ENCODE measurements at places on chromosomes 3 and 15. TPM values are rescaled to one million over a fixed set of nuclear protein-coding genes. Genes with fewer than 3 reads are reported as not detected.

GRCh38 chr3:61872077-61872706 is 310.8 kb downstream of the PTPRG start:
- no peak for DNase-seq

DNA sequence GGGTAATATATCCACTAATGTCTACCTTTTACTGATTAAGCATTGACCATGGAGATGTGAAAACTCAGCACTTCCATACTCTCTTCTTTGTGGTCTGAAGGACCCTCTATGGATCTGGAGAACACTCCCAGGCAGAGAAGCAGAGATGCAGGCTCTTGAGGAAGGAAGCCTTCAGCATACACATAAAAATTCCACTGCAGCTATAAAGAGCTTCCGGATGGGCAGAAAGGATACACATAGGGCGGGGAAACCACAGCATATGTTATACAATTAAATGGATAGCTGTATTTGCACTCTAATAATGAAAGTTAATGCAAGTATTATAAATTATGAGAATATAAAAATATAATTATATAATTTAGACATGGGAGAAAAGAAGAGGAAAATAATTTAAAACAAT is 1258.2 kb upstream of the ALCAM start:
- DNase-seq = no peak

DNA sequence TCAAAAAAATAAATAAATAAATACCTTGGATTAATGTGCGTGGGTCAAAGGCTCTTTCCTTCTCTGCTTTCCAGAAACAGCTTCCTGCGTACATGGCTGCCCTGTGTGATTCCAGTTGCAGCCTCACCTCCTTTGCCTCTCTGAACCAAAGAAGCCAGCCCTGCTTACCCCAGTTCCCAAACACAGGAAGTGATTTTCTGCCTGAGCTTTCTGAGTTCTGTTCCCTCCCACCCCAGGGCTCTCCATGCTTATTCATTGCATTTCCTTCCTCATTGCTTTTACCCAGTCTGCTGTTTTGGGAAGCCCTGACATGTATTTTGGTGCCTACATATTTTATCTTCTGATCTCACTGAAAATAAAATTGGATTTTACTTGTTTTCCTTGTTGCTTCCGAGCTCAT is 15.4 kb downstream of the ZSCAN2 start:
- DNase-seq = no peak

- no peak for DNase-seq
These were observed 685.1 kb downstream of the SI start for GRCh38 chr3:164393171-164393570.

DNA sequence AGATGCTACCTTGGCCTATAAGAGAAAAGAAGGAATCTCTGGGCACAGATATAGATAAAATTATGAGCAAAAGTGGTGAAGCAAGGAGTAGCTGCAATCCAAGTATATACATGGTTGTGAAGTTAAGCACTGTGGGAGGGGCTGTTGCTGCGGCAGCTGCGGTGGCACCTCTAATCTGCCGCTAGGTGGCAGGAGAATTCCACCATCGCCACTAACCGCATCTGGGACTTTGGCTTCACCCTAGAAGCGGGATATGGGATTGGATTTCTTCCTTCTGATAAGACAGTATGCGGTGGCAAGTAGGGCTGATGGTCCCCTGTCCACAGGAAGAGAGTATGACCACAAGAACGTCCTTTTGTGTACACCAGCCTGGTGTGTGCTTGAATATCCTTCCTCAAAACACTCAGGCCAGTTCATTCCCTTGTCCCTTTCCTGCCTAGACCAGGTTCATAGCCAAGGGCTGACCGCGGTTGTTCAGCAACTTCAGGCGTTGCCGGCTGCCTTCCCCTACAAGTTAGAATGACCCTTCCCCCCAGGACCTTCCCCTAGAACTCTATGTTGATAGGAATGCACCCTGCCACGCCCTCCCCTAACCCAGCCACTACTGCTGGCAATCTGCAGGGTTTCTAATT is 5.1 kb downstream of the MAGEL2 start:
- DNase-seq = no peak

GRCh38 chr3:167773584-167773983 is 38.1 kb downstream of the SERPINI1 start:
- DNase-seq = no peak

DNA sequence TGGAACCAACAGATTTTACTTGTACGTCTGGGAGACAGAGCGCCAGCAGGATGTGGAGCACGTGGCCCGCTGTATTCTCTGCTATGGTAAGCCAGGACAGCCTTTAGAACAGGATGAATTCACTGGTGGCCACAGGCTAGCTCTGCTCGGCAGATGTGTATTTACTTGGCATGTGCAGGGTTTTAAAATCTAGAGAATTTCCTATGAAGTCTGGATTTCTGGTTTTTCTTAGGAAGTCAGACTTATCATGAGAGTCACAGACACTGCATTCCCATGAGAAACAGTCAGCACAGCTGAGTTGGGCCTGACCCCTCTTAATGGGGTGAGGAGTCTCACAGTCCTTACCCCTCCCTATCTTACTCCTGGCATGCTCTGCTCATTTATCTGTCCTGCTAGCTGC is 84.6 kb upstream of the COL6A5 start:
- DNase-seq = no peak

DNA sequence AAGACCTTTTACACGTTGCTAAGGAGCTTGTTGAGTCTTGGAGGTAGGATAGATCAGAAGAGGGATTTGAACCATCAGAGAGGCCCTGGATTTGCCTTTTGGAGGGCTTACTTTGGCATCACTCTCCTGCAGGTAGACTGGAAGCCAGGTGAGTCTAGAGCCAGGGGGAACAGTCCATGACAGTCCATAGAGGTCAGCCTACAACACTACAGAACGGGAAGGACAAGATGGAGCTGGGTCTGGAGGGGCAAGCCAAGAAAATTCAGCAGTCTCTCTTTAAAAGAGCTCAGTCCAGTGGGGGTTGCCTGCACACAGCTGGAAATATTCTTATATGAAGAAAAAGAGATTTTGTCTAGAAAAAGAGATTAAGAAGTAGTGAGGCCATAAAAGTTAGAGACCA is 60.7 kb downstream of the HHLA2 start:
- no peak for DNase-seq

DNA sequence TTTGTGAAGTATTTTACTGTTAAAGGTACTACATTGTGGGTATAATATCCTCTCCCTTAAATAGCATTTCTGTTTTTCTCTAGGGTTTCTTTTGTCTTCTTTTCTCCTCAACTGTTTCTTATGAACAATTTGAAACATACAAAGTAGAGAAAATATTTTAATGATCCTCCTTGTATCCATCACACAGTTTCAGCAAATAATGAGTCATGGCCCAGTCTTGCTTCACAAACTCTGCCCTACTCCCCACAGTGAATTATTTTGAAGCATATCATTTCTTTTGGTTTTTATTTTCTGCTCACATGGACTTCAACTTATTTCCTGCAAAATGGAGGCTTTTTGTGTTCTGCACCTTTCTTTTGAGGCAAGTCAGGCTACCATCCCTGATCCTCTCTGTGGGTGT is 6.1 kb upstream of the SCAANT1 start:
- no peak for DNase-seq

DNA sequence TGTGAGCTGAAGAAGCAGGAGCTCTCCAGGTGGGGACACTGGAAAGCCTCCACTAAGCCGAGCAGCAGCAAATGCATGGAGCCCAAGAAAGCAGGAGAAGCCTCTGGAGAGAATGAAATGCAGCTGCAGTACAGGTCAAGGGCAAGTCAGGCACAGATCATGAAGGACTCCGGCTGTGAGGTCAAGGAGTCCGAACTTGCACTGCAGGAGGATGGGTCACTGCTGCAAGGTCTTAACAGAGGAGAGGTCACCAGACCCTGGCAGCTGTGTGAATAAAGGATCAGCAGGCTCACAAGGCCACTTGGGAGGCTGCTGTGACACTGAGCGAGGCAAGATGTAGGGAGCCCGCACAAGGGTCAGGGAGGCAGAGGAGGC is 24.7 kb upstream of the SLC41A3 start:
- DNase-seq = no peak

DNA sequence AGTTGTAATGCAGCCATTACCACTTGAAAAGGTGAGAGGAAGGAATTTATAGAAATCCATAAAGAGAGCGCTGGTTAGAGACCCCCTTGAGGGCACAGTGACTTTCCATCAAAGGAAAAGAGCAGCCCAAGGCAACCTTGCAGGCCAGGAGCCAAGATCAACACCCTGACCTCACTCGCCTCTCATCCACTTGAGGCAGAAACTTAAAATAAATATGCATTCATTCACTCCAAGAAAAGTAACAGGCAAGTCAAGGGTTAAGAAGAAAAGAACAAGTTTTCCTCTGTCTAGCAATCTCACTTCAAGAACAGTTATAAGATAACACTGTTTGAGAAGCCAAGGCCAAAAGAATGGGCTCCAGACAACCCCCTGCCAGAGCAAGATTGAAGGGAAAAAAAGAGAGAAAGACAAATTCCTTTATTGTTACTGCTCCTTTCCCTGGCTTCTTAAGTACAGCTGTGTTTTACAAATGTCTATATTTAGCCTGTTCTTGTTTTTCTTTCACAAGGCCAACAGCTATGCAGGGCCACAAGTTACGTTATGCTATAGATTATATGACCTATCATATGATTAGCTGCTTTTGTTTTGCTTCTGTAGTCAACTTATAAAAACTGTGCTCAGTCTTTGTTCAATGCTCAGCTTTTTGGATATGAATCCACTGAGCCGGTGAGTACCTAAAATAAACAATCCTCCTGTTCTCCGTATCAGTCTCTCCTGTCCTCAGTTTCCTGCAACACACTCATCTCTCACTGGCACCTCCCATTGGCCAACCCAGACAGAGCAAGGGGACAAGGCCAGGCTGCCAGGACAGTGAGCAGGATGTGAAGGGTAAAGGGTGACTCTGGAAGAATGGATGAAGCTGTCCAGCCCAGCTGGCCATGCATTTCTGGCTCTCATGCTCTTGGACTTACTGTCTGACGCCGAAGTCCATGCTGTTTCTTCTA is 15.8 kb upstream of the SSUH2 start:
- DNase-seq = no peak

GRCh38 chr3:98259707-98260106 is 4.3 kb upstream of the OR5H6 start:
- DNase-seq = no peak

DNA sequence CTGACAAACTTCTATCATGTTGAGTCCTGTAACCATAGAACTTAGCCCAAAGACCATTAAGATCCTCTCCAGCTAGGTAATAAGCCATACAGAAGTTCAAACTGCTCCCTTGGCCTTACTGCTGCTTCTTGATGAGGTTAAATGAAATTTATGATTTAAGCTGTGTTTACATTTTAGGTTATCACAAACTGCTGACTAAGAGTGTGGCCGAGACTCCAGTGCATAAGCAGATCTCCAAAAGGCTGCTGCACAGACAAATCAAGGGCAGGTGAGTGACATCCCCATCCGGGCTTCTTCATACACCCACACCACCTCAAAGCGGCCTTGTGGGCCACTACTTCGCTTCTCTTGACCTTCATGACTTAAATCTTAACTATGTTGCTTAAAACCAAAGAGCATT is 39.0 kb downstream of the KIF7 start:
- DNase-seq = no peak

GRCh38 chr3:33956776-33957175 is 158.3 kb downstream of the PDCD6IP start:
- no peak for DNase-seq

- no peak for DNase-seq
These were observed 5.0 kb downstream of the MYD88 start for GRCh38 chr3:38143511-38143910.

GRCh38 chr3:125594581-125595011 is 701 bp downstream of the OSBPL11 start:
- DNase-seq = no peak

DNA sequence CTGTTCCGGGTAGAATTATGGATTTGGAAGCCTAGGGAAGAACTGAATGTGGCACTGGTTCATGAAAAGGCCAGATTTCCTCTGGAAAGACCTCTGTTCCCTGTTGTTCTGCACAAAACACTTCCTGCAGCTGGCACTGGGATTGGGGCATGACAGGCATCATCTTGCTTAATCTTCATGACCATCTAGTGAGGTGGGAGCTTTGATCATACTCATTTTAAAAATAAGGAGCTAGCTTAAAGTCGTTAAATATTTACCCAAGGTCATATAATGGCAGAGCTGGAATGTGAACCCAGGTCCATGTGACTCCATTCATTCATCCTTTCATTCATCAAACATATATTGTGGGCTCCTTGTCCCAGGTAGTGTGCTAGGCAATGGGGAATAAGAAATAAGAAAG is 40.4 kb downstream of the EBLN2 start:
- no peak for DNase-seq

DNA sequence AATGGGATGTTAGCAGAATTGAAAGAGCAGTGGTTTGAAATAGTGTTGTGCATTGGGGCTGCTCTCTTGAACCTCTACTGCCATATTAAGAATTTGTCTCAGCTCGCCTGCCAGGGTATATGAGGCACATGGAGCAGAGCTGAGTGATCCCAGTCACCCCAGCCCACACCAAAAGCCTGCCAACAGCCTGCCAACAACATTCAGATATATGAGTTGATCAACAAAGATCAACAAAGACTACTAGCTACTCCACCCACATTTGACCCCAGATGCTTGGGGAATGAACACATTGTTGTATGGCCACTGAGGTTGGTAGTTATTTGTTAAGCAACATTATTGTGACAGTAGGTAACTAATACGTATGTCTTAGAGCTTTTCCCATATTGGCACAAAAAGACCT is 570.9 kb upstream of the IL12A start:
- DNase-seq = no peak

- DNase-seq = no peak
These were observed 6.3 kb upstream of the HES1 start for GRCh38 chr3:194129581-194130133.

The ARPIN gene
- 16.1 TPM for total RNA-seq

The GPR160 gene
- 0.61 TPM for total RNA-seq

The IQCF5 gene
- total RNA-seq = not detected

The ESYT3 gene
- 6.5 TPM for total RNA-seq

The C3orf22 gene
- total RNA-seq = not detected

The PLSCR2 gene
- 0.22 TPM for total RNA-seq

The PP2D1 gene
- total RNA-seq = not detected

The STX19 gene
- total RNA-seq = 0.17 TPM

The ALDH1L1 gene
- total RNA-seq = 19.9 TPM

The ADCY5 gene
- total RNA-seq = 29.5 TPM

The ZNF774 gene
- total RNA-seq = 5.3 TPM

The IFT122 gene
- total RNA-seq = 44.0 TPM

The ARNT2 gene
- total RNA-seq = 130 TPM

The MCTP2 gene
- 6.2 TPM for total RNA-seq
